ENCODE measurements at places on chromosomes 4 and X. TPM values are rescaled to one million over a fixed set of nuclear protein-coding genes. Genes with fewer than 3 reads are reported as not detected.

The PNMA6F gene
- not detected for total RNA-seq

The AASDH gene
- total RNA-seq, result 9.7 TPM

The FRAS1 gene
- total RNA-seq, result 1.4 TPM

The DCAF4L1 gene
- total RNA-seq, result 1.1 TPM

The PABPC1L2A gene
- not detected for total RNA-seq

The UGT2A1 gene
- total RNA-seq, result not detected

The COQ2 gene
- total RNA-seq, result 13.5 TPM

The KLKB1 gene
- total RNA-seq, result not detected

The UGT2B11 gene
- not detected for total RNA-seq

The L1CAM gene
- 45.7 TPM for total RNA-seq

The SPP1 gene
- 3.7 TPM for total RNA-seq

The SPANXN4 gene
- total RNA-seq, result not detected

The ARAP2 gene
- 11.7 TPM for total RNA-seq

The NPNT gene
- not detected for total RNA-seq

The PPP1R2C gene
- not detected for total RNA-seq

The PDZD4 gene
- total RNA-seq, result 2.8 TPM

The KLB gene
- total RNA-seq, result not detected

The USP17L24 gene
- not detected for total RNA-seq

The AMBN gene
- not detected for total RNA-seq

The F11 gene
- not detected for total RNA-seq

The CD99L2 gene
- 21.2 TPM for total RNA-seq

The NALF2 gene
- total RNA-seq, result 0.27 TPM

The ARR3 gene
- not detected for total RNA-seq

The PLAC1 gene
- 0.87 TPM for total RNA-seq

The EDA2R gene
- 2.7 TPM for total RNA-seq

The TRIM60 gene
- 0.19 TPM for total RNA-seq
